ENCODE measurements at places on chromosomes 12 and 14.

DNA sequence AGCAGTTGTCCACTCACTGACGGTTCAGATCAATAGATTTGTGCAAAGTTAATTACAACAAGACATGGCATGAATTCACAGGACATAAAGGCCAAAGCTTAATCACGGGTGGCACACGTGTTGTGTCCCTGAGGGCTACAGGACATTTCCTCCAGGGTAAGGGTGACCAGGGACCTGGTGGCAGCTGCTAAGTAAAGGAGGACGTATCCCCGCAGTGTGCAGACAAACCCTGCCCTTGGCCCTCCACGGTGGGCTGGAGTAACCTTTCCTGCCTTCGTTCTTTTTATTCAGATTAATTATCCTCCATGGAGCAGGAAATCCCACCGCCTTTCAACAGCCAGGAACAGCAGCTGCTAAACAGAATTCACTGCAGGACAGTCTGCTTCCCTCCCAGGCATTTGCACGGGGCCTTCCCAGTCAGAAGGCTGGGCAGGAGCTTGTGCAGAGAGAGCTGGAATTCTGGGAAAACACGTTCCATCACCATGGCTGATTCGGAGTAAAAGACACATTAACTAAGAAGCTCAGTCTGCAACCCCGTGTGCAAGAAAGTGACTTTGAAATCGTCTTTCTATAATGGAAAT is 289.9 kb upstream of the SFSWAP start:
- DNase-seq = no peak

DNA sequence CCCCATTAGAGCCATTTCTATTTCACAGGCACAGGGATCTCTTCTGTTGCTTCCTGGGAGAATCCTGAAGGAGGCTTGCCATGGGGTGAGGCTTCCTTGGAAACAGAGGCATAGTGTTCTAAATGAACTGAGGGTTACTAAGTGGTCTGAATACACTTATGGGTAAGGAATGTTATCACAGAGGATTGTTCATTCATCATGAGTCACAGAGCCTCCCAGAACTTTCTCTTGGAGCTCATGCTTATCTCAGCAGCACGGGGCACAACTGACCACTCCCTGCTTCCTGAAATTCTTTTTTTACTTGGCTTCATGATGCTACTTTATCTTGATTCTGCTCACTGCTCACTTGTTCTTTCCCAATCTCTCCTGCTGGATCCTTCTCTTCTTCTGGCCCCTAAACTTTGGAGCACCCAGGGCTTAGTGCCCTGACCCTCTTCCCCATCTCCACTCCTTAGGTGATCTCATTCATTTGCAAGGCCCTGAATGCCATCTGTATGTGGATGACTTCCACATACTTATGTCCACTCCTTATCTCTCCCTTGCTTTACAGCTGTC is 57.9 kb downstream of the ANO6 start:
- DNase-seq = no peak

- DNase-seq = no peak
Measured at GRCh38 chr12:125129591-125130255, 64.5 kb downstream of the AACS start.

DNA sequence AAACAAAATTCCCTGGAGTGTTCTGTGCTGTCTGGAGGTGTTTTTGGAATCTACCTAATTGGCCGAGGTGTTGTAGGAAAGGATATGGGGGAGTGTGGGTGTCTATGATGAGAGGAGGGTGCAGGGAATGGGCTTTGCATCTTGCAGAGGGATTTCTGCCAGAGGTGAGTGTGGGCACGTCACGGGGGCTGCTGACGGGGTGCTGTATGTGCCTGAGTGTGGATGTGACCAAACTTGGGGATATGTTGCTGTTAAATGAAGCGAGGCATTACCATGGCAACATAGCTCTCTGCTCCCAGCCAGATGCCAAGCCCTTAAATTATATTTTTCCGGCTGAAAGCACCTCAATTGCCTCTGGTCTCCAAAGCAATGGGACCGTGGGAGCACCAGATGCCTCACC is 44.3 kb upstream of the SPTLC2 start:
- peak; percentile 28 for DNase-seq

DNA sequence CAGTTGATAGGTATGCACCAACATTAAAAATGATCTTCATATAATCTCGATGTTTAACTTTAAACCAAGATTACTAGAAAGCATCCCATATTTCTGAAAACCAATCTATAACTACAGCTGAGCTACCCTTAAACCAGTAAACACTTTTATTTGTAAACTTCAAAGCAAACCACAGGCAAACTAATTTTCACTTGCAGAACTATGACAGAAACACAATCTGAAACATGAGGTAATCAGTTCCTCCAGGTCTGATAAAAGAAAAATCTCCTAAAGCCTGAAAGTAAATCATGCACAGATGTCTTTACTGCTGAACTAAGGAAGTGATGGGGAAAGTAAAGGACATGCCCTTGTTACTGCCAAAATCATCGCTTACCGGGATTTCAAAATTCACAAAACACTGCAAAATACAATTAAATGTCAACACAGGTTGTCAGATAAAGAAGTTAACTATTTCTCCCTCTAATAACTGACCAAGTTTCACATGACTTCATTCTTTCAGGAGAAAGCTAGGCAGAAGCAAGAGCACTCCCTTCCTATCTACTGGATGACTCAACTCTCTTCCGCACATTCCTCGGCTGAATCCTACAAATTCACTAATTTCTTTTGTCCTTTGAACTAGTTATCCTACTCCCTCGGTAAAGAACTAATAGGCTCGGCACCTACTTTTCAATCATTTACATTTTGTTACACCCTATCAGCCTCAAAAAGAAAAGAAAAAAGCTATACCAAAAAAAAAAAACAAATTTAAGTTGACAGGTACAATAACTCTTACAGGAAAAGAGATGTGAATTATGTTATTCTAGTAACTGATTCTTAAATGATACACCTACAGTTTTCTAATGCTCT is 1.4 kb downstream of the EEA1 start:
- no peak for DNase-seq

DNA sequence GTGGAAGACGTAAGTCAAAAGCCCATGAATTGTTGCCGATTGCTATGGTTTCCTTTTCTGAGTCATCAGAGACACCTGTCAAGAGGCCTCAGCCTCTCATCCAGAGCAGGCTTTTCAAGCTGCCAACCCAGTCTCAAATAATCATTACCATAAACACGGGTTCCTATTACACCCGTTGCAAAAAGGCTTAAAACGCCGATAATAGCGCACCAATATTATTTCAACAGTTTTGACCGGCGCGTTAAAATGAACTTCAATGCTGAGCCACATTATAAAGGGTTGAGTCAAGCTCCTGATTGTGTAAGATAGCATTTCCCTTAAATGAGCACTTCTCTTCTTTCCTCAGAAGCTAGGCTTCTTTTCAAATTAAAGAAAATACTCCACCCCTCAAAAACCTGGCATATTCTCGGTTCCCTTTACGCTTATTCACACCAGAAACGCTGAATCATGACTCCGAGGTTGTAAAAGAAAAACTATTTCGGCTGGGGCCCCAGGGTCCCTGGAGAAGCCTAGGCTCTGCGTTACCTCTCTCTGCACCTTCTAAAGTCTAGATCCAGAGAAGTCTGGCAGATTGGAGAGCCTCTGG is 1.4 kb downstream of the TMTC1 start:
- DNase-seq = peak; percentile 26

GRCh38 chr14:85538636-85539035 is 8.7 kb downstream of the FLRT2 start:
- DNase-seq = no peak

DNA sequence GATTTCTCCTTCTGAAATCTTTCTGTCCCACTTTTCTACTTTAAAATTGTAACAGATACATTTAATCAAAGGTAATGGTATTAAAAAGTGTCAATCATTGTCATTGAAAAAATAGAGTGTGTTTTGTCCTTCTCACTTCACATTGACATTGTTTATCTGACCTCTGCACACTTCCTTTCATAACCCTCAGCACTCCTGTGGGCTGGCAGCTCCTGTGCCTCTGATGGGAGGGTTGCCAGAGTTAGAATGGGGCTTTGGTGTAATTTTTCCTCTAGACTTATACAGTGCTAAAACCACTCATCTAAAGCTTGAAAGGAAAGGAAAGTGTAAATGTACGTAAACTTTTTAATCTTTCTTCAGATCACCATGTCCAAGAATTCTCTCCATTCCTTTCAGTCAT is 23.7 kb downstream of the KCNA1 start:
- DNase-seq = no peak

- DNase-seq = no peak
Measured at GRCh38 chr14:63573581-63573980, 30.4 kb upstream of the PPP2R5E start.

- no peak for DNase-seq
Measured at GRCh38 chr12:30783946-30784345, 29.2 kb upstream of the CAPRIN2 start.

DNA sequence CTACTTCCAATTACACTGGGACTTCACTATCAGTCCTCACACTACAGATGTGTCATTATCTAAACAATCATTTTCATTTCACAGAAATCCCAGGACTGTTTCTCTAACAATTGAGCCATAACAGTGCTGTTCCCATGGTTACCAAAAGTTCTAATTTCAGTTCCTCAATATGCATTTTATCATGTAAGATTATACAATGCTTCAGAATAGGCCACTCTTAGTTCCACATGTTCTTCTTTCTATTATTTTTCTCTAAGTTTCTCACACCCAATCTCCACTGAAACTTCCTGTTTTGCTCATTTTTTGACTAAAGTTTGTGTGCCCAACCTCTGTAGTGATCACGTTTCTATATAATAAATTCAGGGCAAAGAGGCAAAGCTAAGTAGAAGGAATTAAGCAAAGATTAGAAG is 185.8 kb downstream of the DUSP6 start:
- DNase-seq = no peak

DNA sequence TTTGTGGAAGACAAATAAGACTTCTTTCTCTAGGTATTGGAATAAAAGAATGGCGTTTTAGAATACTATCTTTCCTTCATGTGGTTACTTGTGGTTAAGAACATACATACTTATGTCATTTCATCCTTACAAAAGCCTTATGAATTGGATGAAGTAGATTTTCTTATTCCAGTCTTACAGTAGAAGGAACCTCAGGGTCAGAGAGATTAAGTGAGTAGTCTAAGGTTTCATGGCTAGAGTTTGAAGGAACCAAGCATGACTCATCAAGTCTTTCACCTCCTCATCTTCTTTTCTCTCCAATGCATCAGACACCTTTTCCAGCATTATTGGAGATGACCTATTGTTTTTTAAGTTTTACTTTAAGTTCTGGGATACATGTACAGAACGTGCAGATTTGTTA is 92.9 kb upstream of the NEDD1 start:
- no peak for DNase-seq

- DNase-seq = no peak
Measured at GRCh38 chr14:30410986-30411385, 148.0 kb upstream of the G2E3 start.

GRCh38 chr14:101065696-101066694 is 162.5 kb upstream of the RTL1 start:
- no peak for DNase-seq

- no peak for DNase-seq
Measured at GRCh38 chr12:50050410-50051098, 6.8 kb upstream of the ASIC1 start.

DNA sequence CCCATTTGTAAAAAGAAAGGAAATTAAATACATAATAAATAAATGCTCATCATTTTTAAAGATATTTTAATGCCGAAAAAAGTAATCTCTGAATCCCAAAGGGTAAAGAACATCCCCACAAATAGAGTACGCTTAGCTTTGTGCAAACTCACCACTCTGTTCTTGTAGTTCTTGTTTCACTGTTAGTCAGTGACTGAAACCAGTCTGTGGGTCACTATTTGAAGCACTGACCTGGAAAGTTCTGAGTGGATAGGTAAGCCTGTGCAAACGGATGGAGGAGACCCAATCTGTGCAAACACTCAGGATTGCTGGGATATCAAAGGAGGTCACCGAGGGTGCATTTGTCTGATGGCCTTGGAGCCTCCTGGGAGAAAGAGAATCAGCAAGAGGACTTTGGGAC is 68.1 kb upstream of the TSPAN11 start:
- DNase-seq = no peak

DNA sequence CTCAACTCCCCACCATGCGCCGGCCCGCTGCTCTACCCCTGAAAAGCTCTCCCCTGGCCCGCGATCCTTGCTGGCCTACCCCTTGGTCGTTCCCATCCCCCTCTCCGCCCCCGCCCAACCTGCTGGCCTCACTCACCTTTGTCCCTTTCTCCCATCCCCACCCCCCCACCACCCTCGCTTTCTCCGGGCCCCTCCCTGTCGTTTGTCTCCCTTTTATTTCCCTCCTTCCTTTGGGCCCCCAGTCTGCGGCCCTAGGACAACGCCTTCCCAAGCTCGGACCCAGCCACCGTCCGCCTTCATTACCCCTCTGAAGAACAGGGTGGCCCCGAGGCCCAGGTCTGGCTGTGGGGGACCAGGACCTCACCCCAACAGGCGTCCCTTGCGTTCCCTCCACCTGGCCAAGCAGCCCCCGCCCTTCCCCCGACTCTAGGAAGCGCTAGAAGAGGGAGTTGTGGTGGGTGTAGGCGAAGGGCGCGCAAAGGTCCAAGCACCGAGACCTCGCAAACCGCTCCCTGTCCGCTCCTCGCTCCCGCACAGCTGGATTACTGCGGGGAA is 6.9 kb upstream of the SLC7A7 start:
- DNase-seq = no peak

DNA sequence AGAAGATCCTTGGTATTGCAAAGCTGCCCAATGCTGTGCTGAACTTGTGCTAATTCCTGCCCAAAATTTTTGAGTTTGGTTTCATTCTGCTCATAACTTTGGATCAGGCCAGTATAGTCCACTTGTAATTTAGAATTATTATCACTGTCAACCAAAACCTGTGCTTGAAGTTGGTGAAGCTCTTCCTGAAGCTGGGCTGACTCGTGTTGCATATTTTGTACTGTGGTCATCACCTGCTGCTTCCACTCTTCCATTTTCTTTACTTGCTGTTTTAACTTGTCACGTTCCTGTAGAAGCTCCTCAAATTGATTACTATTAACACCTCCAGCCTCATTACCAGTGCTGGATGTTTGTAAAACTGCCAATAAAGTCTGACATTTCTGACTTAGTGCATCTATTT is 35.8 kb downstream of the TRIP11 start:
- DNase-seq = no peak

DNA sequence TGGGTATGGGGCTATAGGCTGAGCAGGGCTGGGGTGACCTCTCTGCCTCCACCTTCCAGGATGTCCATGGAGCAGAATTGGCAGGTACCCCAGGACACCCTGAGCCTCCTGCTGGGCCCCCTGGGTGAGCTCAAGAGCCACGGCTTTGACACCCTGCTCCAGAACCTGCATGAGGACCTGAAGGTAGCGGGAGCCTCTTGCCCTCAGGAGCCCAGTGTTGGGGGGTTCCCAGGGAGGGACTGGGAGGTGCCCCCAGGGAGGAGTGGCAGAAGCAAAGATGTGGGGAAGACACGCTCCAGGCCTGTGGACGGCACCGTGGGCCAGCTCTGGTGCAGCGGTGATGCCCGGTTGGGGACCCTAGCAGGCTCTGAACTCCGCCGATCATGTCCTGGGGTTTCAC is 8.3 kb downstream of the TNFAIP2 start:
- no peak for DNase-seq

GRCh38 chr12:23473071-23473470 is 476.4 kb downstream of the SOX5 start:
- no peak for DNase-seq
